ENCODE measurements at places on chromosomes 16 and 17.
A peak's percentile ranks its signal among the peaks of the same experiment; 100 is the strongest.

DNA sequence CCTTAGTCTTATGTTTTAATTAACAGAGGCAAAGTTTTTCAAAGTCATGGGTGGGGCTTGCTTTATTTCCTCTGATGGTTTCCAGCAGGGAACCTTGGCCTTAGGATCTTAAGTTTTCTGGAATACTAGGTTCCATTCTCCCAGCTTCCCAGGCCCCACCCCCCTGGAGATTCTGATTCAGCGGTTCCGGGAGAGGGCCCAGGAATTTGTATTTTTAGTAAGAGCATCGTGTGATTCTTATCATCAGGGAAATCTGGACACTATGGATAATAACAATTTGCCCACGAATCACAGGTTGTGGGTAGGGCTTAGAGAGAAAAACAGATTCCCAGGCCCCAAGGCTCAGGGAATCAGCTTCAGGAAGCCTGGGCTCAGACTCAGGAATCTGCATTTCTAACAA lies 263.6 kb downstream of the NTN1 start:
- peak; percentile 39 for DNase-seq

DNA sequence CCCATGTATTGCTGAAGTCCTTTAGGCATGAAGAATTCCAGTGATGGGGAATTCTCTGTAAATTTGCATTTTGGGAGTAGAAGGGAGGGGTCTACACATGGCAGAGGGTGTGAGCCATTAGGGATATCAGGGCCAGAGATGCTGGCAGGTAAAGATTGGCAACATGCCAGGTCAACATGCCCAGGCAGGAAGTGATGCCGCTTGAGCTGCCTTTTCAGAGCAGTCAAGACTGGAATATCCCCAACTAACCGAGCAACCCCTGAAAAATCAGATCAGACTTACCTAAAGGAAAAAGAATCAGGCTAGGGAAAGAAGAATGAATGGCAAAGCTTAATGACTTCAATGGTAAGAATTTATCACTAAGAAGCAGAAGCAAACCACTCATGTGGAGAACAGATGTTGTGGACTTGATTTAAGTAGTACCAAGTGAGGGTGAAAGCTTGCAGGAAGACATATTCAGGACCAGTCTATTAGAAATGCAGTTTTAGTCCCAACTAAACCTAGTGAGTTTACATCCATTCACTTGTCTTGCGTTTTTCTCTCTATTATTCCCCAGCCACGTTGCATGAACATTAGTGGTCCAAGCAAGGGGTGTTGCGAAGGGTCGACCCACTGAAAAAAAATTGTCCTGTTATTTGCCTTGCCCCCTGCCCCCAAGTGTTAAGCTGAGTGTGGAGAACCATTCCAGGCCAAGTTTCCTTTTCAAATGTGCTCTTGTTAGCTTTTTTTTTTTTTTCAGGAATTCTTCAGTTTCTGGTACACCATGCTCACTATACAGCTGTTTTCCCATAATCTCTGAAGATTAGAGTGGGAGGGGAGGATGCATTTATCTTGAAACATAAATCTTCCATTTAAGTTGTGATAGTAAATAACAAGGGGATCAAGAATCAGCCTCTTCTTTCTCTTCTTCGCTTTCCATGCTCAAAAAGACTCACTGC lies 105.2 kb downstream of the ABCA8 start:
- no peak for DNase-seq

- no peak for DNase-seq
These were observed 100.6 kb downstream of the STXBP4 start for GRCh38 chr17:55068862-55069811.

DNA sequence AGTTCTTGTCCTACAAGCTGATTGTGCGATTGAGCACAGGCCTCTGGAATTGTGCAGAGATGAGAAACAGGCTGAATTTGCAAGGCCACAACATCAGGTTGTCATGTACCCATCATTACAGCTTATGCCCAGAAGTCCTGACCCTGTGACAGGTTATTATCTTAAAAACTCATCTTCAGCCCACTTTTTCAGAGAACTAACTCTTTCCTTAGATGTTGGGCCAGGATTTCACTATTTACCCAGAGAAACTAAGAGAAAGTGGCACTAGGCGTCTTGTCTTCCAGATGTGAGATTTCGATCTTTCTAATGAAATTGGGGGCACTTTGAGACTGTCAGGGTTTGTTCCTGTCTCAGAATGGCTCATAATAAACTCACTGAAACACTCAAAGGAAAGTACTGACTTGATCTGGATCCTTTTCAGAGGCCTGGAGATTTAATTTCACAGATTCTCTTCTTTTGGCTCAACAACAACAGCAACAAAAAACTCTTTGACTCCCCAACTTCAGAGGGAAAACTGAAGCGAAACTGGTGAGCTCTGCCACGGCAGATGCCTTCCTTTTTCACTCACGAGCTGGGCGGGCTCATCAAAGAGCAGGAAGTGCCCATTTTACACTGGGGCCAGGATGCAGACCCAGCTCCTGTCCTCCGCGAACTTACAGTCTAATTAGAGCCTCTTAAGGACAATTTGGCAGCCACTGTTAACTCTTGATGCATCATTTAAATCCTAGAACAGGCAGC lies 17.7 kb upstream of the SLC12A3 start:
- DNase-seq = peak; percentile 13

GRCh38 chr17:20979792-20980083 lies 63.1 kb downstream of the USP22 start:
- DNase-seq = no peak

DNA sequence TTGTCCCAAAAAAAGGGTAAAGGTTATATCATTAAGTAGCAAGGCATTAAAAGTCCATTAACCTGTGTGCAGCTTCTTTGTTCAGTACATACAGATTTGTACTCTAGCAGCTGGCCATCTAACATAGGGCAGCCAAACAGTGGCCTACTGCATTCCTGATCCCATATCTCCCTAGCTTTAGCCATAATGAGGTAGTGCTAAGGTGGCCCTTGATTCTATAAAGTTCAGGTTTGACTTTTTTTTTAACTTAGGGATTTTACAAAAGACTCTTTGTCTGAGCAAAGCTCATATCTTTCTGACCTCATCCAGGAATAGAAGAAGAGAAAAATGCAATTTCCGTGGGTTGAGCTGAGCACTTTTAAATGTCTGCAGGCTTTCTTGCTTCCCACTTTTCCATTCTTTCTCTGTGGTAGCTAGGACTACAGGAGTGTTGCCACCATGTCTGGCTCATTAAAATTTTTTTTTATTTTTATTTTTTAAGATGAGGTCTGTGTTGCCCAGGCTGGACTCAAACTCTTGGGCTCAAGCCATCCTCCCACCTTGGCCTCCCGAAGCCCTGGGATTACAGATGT lies 19.5 kb upstream of the CDC6 start:
- DNase-seq = no peak

- DNase-seq = no peak
These were observed 2.8 kb downstream of the BFAR start for GRCh38 chr16:14635395-14636165.

- no peak for DNase-seq
These were observed 47.8 kb downstream of the ANKFY1 start for GRCh38 chr17:4215882-4216570.

DNA sequence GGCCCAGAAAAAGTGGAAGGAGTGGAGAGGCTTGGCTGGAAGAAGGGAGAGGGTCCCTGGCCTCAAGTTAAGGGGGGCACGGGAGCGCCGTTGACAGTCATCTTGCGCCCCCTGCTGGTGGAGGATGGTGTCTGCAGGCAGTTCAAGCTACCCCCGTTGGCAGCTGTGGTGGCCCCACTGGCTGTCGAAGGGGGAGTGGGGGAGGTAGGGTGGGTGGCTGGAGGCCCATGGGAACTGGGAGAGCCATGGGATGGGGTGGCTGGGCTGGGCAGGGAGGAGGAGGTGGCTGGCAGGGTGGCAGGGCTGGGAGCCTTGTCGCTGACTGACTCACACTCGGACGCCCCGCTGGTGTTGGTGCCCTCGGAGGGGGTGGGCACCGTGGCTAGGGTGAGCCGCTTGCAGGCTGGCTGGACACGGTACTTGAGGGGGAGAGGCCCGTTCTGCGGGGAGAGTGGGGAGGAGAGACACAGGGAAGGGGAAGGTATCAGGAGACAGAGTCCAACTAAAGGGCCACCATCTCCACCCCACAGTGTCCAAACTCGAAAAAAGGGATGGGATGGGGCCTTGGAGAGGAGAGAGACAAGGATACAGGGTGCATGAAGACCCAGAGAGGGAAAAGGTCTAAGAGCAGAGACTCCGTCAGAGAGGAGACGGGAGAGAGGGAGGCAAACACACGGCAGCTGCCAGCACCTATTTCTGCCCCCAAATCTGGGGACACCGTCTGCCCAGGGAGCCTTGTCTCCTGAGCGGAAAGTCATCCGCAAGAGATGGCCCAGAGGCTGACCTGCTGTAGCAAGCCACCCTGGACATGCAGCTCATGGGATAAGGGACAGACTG lies 5.2 kb downstream of the CISD3 start:
- peak; percentile 76 for DNase-seq

DNA sequence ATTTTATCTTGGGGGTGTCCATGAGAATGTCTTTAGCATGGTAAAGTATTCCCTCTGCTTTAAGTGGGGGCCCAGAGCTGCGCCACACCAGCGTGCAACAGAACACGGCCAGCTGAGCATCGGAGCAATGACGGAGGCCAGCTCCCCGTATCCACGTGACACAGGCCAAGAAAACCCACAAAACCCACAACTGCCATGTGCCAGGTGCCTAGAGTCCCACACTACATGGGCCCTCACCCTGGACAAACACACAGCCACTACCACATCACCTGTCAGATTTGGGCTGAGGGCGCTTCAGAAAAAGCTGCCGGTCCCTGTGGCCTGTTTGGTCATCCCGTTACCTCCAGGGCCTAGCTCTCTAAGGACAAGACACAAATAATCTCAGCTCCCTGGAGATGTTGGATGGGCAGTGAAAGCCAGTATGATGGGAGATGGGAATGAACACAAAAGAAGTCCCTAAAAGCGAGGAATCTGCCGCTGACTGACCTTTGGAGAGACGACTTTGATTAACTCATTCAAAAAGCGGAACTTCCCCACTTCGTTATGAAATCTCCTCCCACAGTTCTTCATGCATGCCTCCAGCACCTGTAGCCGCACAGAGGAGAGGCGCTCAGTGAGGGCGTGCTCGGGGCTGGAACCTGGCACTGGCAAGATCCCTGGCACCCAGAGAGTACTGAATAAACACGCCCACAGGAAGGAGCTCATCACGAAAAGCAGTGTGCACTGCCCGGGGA lies 17.1 kb downstream of the GGA3 start:
- no peak for DNase-seq

DNA sequence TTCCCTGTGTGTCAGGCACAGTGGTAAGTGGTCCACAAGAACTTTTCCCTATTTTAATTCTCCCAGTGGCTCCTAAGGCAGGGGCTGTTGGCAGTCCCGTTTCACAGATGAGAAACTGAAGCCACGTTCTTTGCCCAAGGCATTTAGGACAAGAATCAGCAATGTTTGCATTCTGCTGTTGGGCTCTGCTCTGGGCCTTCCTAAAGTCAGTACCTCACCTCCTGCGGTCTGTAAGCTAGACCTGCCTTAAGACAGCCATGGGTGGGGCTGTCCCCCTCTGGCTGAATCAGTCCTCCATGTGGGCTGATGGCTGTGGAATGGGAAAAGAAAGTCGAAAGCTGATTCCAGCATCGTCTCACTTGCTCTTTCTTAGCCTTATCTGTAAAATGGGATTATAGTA lies 304.8 kb downstream of the MAF start:
- DNase-seq = peak; percentile 6

GRCh38 chr17:73639322-73639721 lies 4.9 kb downstream of the SDK2 start:
- DNase-seq = no peak

GRCh38 chr17:79338604-79339003 lies 264.0 kb downstream of the ENGASE start:
- peak; percentile 69 for DNase-seq

DNA sequence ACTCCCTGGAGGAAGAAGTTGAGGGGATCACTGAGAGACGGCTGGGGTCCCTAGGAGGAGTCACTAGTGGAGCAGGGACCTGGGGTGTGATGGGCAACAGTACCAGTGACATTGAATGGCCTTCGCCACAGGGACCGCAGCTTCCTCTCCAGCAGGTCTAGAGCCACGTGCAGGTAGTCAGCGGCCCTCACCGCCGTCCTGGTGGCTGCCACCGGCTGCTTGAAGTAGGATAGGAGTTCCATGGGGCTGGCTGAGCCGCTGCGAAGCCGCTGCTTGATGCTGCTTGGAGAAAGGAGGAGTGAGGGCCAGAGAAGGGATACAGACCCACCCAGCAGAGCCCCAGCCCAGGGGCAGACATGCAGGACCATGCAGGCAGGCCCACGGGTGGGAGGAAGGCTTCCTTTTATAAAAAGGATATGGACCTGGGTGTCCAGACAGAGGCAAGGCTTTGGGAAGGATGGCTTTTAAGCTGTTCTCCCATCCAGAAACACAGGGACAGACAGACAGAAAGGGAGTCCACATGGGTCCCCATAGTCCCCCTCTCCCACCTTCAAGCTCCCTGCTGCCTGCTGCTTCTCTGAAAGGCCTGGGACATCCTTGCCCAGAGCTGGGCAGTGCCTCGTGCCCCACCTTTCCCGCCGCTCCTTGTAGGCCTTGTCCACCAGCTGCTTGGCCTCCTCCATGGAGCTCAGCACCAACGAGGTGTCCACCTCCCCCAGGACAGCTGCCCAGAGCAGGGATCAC lies 827 bp downstream of the MPO start:
- peak; percentile 1 for DNase-seq

- DNase-seq = no peak
These were observed 50.0 kb downstream of the SSH2 start for GRCh38 chr17:29880031-29880430.

GRCh38 chr16:53690771-53691170 lies 12.9 kb downstream of the RPGRIP1L start:
- DNase-seq = no peak

DNA sequence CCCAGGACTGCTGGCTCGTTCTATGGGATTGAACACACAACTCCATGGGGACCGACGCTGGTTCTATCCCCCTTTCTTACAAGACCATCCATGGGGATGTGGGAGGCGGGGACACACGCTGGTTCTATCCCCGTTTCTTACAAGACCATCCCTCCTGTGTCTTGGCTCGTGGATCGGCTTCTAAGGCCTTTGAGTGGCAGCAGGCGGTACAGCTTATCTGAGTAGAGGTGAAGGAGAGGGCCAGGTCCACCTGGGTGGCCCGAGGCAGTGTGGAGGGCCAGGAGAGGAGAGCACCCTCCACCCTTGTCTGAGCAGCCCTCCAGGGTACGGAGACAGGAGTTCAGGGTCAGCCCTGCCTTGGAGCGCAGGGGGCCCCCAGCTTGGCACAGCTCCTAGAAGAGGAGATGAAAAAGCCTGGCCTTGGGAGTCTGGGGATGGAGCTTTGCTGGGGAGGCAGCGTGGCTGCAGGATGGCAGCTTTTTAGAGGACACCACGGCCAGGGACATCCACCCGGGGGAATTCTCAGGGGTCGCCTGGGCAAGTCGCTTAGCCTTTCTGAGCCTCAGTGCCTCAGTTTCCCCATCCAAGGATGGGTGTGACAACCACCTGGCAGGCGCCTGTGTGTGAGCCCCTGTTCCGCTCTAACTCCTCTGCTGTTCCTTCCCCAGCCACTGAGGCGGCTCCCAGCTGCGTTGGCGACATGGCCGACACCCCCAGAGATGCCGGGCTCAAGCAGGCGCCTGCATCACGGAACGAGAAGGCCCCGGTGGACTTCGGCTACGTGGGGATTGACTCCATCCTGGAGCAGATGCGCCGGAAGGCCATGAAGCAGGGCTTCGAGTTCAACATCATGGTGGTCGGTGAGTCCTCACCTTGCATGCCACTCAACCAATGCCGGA lies 341.0 kb downstream of the SEC14L1 start:
- no peak for DNase-seq

- peak; percentile 91 for DNase-seq
These were observed 145.0 kb downstream of the SEC14L1 start for GRCh38 chr17:77285594-77286390.

All from AG08395 (cell line).